ENCODE measurements at places on chromosomes 12 and 14. TPM values are rescaled to one million over a fixed set of nuclear protein-coding genes. Genes with fewer than 3 reads are reported as not detected.

DNA sequence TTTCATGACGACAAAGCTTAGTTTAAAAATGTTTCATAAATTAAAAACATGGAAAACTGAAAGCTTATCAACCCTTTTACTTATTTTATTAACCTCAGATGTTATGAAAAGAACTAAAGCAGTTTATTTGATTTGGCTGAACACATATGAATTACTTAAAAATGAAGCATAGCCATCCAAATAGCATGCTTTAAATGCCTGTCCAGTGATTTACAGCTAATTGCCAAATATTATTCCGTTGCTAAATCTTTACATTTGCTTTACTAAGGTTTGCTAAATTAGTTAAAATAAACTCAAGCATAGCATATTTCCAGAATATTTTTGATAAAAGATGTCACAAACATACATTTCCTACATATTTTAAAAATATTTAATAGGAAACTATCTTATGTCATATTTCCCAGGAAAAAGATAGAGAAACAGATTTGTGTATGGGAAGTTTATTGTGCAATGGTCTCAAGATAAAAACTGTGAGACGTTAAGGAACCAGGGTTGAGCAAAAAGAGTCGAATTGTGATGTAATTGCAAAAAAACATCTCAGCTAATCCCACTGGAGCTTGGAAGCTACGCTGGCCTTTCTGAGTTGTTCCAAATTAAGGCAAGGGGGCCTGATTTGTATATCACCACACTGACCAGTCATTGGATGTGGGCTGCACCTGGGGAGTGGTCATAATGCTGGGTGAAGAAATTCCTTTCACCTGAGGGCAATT is 25.8 kb downstream of the GPR135 start:
- DNase-seq = no peak

- no peak for DNase-seq
Observed at GRCh38 chr12:98752726-98753125, 107.6 kb downstream of the APAF1 start.

GRCh38 chr14:59126714-59127436 is 61.6 kb upstream of the DAAM1 start:
- peak; percentile 61 for DNase-seq

DNA sequence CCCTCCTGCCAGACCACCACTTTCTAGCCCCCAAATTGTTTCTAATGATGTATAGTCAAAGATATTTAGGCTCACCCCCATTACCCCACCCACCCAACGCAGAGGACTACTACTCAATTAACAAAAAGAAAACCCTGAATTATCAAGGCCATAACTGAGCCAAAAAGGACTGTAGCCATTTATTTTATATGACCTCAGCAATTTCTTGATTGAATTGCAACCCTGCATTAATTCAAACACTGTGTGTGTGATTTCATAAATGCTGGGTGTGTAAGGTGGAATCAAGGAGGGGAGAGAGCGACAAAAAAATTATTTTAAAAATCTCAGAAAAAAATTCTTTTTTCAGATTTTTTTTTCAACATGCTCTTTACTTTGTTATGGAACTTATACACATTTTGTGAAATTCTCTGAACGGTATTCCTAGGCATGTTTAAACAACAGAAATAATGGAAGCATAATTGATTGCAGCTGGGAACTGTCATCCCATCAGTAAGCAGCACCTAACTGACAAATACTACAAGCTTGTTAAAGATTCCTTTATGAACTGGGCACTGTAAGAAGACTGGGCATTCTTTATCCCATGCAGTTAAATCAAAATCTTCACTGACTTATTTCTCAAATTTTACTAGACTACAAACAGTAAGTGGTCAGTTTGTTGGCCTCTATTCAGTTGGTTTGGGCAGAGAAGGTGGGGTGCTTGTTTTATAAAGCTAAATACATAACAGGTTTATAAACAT is 179.1 kb downstream of the SOX5 start:
- DNase-seq = no peak

- DNase-seq = no peak
Observed at GRCh38 chr12:16152885-16153673, 124.4 kb downstream of the SLC15A5 start.

Gene BEST3
- total RNA-seq = not detected

Gene SDR9C7
- total RNA-seq = not detected

All from HepG2 (cell line).